ENCODE measurements at places on chromosomes 13 and 19.

DNA sequence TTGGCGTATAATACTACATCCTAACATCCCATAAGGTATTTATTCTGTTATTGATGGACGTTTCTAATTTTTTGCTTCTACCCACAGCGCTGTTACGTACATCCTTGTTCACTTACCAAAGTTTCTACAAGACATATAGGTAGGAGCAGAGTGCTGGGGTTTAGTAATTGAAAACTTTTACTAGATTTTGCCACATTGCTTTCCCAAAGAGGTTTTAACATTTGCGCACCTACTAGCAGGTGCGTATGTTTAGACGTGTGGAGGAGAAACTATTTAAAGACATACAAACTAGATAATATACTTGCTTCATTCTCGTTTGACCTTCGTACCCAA, 559 bp upstream of the RPL21 start:
- no peak for DNase-seq

DNA sequence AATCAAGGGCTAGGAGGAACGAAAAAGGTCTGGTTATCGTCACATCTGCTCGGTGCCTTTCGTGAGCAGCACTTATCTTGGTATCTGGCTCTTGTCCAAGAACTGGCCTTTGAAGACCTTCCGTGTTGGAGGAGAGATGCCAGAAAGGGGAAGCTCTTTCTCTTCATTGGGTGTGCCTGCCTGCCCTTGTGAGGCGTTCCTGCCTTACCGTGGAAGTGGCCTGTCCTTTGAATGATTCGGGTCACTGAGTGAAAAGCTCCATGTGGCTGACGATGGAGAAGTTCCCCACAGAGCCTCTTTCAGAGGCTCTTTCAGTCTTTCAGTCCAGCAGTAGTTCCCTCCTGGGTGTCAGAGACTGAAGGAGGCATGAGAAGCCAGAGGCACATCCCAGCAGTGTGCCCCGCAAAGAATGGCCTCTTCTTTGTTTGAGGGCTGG, 121.5 kb upstream of the SLC10A2 start:
- no peak for DNase-seq

DNA sequence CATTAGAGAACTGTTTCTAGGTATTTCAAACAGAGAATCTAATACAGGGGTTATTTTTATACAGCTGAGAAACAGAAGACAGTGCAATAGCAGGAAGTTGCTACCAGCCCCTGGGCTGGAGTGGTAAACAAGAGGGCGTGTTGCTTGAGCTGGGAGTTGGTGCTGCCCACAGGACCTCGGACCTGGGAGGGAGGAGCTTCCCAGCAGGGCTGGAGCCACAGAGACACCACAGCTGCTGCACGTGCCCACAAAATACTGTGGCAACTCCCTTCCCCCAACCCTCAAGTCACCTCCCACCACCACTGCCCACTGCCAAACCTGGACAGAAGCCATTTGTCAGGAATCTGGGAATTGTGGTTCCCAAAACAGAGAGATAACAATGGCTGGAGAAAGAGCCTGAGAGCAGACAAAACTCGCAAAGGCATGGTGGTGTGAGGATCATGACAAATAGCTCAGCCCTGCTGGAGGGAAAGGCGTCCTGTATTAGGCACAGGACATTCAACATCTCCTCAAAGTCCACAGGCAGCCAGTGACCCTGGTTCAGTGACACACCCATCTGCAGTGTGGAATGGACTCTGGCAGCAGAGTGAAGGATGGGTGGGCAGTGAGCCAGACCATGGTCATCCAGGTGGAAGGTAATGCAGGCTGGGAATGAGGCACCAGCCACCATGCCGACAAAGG, 57.2 kb downstream of the SPATA13 start:
- DNase-seq: no peak

- no peak for DNase-seq
These were observed 47.8 kb upstream of the KPNA3 start for GRCh38 chr13:49840266-49840665.

DNA sequence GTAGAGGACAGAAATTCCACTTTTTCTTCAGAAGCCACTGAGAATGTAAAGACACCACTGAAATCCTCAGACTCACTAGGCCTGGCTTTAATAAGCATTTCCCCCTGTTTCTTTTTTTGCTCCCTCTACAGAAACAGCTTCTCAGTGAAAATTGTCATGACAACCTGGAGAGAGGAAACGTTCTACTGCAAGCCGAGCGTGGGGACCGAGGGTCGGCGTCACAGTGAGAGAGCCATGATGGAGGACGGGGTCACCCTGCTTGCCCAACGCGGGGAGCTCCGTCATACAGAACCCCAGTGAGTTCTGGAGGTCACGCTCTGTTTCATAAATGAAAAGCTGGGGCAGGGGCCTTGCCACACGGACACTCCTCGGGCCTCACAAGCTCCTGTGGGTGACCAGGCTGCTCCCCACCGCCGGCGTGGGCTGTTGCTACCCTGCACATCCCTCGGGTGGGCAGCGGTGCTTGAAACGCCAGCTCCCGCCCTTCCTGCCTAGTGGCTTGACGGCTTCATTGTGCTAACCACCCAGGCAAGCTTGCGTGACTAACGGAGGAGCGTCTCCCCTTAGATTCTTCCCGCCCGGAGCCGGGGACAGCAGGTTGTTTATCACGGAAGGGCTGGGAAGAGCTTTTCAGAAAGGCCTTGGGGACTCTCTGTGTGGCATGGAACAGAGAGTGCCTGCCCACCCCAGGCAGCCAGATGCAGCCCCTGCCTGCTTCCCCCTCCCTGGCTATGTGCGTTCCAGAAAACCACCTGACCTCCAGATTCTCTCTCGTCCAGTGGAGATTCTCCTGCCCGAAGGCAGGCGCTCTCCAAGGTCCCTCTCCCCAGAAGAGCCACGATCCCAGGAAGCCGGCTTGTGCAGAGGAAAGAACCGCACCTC, 153.6 kb downstream of the KATNAL1 start:
- DNase-seq: no peak

DNA sequence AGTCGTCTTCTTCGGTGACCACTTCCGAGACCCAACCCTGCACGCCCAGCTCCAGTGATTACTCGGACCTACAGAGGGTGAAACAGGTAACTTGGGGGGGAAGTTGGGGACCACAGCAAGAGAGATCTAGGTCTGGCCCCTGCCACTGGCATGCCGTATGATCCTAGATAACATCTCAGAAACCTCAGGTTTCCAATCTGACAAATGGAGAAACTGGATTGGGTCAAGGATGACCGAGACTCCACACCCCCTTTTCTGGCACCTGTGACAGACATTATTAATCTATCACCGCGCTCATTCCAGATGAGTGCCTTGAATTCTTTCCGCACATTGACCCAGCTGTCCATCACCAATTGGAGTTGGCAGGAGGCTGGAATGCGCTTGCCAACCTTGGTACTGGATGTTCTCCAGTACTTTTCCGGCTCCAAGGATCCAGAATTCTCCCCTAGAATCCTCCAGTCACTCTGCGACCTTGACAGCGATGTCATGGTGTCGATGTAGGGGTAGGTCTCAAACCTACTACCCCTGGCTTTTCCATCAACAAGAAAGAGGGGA, 17.4 kb downstream of the VASP start:
- DNase-seq: no peak

- DNase-seq: no peak
These were observed 236.4 kb upstream of the SPRY2 start for GRCh38 chr13:80577285-80577684.

All from NCI-H2227 treated with DMSO at 0.1 percent for 48 hours (cell line).